ENCODE measurements at places on chromosomes 6 and 20.

DNA sequence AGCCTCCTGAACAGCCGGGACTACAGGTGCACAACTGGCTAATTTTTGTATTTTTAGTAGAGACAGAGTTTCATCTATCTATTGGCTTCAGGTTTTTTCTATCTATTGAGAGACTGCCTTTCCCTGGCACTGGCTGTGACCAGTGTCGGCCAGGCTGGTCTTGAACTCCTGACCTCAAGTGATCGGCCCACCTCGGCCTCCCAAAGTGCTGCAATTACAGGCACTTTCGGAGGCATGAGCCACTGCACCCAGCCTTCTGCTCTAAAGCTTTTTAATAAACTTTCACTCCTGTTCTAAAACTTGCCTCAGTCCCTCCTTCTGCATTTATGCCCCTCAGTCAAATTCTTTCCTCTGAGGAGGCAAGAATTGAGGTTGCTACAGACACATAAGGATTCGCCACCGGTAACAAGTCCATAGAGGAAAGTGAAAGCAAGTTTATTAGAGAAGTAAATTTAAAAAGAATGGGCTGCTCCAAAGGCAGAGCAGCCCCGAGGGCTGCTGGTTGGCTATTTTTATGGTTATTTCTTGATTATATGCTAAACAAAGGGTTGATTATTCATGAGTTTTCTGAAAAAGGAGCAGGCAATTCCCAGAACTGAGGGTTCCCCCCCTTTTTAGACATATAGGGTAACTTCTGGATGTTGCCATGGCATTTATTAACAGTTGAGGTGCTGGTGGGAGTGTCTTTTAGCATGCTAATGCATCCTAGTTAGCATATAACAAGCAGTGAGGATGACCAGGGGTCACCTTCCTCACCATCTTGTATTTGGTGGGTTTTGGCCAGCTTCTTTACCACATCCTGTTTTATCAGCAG, 44.8 kb upstream of the RNGTT start:
- DNase-seq, result no peak

- DNase-seq, result no peak
These were observed 91.7 kb downstream of the CLIC5 start for GRCh38 chr6:45923831-45924391.

GRCh38 chr6:85561750-85562357, 31.8 kb downstream of the SNX14 start:
- DNase-seq, result no peak

DNA sequence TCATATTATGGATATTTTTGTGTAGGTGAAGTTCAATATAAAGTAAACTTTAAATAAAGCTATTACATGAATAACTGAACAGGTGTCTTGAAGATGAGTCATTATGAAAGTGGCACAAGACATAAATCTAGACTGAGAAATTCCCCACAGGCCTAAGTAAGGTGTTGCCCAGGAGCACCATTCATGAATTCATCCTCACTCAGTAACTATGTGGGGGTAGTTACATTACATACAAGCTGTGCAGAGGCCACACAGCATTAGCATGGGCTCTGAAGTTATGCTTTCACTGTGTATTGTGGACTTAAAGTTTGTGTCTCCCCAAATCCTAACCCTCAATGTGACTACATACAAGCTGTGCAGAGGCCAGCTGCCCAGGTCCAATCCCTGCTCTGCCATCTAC, 65.9 kb downstream of the BCAS1 start:
- DNase-seq, result no peak

DNA sequence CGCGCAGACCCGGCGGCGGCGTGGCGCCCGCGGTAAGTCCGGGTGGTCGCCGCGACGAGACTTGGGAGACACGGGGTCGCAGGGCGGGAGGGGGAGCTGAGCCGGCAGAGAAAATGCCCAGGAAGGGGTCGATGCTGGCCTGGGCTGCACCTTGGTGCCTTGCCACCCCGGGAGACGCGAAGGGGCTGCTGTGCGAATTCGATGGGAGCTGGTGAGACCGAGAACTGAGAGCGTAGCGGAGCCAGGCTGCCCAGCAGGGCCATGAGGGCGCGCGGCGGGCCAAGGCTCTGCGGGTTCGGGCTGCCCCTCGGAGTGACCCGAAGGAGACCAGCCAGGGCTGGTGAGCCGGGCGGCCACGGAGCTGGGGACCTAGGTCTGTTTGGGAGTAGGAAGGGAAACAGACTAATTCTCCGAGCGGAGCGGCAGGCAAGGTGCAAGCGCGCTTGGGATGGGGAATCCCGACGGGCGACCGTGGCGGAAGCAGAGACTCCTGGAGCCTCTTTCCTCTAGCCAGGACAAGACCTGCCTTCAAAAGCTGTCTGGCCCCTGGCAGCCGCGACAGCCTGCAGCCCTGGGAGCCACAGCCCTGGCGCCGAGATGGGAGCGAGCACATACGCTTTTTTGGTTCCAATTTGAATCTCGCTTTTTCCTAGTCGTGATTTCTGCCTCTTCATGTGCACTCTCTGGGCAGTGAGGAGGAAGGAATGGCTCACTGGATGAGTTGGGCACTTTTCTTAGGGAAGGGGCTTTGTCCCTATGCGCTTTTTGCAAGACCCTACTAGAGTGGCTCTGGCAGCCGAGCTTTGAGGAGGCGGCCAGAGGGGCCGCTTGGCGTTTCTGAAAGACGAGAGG, 691 bp downstream of the SYNDIG1 start:
- peak; percentile 49 for DNase-seq

- DNase-seq, result no peak
These were observed 985 bp downstream of the ZBP1 start for GRCh38 chr20:57619051-57619831.

GRCh38 chr6:170362121-170362520, 55.6 kb downstream of the FAM120B start:
- DNase-seq, result no peak

GRCh38 chr20:44023515-44024371, 109.1 kb downstream of the TOX2 start:
- DNase-seq, result no peak

DNA sequence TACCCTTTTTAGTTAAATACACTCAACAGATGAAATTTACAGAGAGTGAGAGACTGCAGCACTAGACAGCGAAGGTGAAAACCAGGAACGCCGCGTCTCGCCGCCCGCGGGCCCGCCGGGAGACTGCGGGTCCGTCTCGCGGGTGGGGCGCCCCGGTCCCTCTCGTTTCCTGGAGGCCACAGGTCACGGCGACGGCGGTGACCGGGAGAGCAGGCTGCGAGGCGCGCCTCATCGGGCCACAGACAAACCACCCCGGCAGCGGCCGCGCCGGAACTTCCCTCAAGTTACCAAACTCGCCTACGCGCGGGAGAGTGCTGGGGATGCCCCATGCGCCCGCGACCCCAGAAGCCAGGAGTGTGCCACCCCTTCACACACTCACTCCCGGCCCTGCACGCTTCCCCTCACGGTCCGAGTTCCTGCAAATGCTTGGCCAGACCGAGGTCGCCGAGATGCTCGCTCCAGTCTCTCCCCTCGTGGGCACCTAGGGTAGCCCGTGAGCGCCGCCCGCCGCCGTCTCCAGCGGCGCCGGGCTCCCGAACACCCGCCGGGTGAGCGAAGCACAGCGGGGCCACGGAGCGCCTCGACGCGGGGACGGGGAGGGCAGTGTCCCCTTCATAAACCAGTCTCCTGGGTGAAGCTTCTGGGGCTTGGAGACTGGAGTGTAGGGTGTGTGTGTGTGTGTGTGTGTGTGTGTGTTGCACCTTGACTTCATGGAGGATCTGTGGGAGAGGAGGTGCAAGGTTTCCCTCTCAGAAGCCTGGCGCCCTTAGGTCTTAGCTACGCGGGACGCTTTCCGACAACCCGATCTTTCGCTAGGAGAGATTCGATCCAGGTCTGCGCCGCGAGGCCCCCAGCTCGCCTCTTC, 1.4 kb downstream of the BACH2 start:
- peak; percentile 66 for DNase-seq

DNA sequence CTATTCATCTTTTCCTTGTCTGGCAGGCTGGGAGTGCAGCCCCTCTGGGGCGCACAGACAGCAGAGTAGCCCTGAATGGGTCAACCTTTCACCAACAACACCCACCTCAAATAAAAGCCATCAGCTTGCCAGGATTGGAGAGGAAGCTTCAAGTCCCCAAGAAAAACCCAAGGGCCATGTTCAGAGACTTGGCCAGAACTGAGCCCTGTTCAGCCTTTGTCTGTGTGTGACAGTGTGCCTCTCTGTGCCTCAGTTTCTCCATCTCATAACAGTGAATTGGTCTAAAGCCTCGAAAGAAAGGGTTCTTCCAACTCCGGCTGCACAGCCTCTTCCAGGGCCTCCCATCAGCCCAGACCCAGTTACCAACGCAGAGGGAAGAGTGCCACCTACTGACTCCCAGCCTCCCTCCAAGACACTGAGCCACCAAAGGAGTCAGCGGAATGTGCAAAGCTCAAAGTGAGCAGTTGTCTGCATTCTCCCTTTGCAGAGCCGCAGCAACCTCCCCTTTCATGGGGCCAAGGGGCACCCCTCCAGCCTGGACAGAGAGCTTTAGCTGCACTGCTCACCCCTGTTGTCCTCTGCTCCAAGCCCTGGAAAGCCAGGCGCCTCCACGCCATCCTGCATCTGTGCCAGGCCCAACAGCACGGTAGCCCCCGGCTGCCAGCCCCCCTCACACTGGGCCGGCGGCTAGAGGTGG, 82.7 kb upstream of the TOP1 start:
- peak; percentile 12 for DNase-seq

DNA sequence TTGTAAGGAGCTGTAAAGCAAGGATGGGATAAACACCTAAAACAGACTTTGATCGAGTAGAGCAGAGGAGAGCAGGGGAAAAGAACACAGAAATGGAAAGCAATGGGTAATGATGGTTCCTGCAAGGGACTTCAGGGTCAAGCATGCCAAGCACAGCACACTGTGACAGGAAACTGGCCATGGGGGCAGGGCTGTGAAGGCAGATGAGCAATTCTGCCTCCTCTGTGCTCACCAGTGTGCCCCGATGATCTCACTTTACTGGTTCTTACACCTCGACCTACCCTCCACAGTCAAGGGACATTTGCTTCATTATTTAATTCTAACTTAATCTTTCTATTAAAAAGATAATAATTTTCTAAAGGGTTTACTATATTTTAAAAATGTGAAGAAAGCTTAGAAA, 21.6 kb upstream of the MYB start:
- DNase-seq, result no peak

Data from hypothalamus (tissue), 51 donors.